ENCODE measurements at places on chromosomes 12 and 14.

GRCh38 chr12:48973941-48974673 is 2.6 kb upstream of the WNT10B start:
- no peak for DNase-seq

DNA sequence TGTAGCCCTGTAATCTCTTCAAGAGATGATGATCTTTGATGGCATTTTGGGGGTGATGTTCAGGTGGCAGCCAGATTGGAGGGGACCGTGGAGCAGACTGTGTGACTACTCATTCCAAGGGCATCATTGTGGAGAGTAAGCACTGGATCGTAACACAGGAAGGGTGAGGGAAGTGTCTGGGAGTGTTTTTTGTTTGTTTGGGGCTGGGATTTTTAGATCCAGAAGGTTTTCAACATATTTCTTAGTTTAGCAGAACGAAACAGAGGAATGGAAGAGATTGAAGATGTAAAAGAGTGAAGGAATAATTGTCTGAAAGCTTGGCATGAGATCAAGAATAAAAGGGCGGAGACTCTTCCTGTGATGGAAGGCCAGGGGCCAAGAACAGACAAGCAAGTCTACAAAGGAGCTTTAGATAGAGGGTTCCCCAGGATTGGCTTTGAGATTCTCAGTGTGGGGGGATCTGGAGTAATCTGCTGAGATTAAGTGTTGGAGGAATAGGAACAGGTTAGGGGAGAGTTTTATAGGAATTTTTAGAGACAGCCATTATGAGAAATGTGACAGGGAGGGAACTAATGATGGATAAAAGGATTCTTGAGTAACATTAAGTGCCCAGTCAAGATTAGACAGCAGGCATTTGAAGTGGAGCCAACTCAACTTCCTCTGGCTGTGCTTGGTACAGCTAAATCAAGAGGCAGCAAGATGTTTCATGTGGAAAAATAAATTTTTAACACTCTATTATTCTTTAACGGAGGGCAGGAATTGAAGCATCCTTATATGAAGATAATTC is 79.7 kb upstream of the REP15 start:
- no peak for DNase-seq

GRCh38 chr12:100229876-100230275 is 29.3 kb downstream of the ACTR6 start:
- no peak for DNase-seq

GRCh38 chr12:108126990-108127501 is 2.0 kb upstream of the WSCD2 start:
- DNase-seq, result no peak

DNA sequence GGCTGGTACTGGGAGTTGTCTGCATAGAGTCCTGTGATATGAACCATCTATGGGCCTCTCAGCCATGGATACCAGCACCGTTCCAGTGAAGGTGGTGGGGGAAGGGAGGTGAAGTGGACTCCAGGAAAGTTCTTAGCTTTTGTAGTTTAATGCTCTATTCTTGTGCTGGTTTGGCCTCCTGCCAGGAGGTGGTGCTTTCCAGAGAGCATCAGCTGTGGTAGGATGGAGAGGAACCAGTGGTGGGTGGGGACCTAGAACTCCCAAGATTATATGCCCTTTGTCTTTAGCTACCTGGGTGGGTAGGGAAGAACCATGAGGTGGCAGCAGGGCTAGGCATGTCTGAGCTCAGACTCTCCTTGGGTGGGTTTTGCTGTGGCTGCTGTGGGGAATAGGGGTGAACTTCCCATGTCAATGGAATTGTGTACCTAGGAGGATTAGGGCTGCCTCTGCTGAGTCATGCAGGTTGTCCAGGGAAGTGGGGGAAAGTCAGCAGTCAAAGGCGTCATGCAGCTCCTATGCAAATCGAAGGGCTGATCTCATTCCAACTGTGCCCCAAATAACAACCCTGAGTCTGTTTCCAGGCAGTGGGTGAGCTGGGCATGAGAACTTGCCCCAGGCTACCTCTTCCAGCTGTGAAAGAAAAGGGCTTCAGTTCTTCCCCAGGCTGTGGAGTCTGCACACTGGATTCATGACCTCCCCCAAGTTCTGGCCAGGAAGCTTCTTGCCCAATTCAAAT is 14.2 kb downstream of the GZMH start:
- no peak for DNase-seq

DNA sequence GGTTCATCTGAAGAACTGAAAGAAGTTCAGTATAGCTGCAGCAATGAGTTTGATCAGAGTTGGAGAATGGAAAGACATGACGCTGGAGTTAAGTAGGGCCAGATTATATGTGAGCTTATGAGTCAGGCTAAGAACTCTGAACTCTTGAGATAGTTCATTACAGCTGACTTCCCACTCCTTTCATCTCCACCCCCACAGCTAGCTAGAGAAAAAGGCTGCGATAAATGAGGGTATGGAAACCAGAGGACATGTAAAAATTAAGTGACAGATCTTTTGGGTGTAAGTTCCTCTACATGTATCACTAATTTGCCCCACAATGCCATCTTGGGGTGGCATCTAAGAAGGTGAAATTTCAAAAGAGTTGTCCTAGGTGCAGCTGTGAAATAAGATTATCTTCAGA is 28.6 kb downstream of the PYM1 start:
- DNase-seq, result no peak

- no peak for DNase-seq
These were observed 100.8 kb downstream of the PPHLN1 start for GRCh38 chr12:42426746-42427145.

- DNase-seq, result no peak
These were observed 767 bp upstream of the CCNT1 start for GRCh38 chr12:48717252-48717695.

GRCh38 chr14:68486033-68486732 is 306.7 kb downstream of the ZFP36L1 start:
- DNase-seq, result peak; percentile 41

DNA sequence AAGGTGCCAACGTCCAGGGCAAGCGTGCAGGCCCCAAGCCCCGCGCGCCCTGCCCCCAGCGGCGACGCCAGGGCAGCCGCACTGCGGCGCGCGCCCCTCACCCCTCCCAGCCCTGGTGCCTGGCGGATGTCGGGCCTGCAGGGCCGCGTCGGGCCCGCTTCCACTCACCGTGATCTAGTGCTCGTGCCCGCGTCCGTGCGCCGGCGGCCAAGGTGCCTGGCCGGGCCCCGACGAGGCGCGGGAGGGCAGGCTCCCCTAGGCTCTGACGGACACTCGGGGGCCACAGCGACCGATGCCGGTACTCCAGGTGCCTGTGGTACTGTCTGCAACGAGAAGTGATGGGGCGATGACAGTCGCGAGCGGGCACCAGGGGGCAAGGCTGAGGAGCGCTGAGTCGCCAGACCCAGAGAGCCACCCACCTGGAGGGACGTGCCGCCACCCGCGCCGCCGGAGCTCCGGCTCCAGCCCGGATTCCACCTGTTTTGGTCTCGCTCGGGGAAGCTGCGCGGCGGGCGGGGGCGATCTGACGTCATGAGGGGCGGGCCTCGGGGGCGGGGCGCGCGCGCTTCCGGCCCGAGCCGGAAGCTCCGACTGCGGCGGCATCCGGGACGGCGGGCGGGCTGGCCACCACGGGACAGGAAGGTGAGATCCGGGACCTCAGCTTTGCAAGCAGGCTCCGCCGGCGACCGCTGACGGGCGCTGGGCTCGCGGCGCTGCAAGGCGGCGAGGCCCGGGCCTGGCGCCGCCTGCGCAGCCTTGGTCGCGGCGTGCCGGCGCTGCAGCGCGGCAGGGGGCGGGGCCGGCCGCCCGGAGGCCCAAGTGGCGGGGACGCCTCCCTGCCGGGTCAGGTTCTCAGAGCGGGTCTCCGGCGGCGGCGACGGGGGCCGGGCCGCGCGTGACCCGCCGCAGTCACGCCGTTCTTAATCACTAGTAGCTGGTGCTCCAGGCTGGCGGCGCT is at the start of the genes LYSET and MOAP1:
Gene LYSET, plus strand, starts transcription at position 927 of the 958 bp plus-strand sequence. CDS start 89 bp downstream, outside the sequence.
Gene MOAP1, minus strand, starts transcription at position 507 of the 958 bp plus-strand sequence. CDS start 655 bp downstream, outside the sequence.
- peak; percentile 93 for DNase-seq

Measured in COR-L47 (cell line).